ENCODE measurements at places on chromosomes 11 and 22.

GRCh38 chr11:110311783-110312579 lies 15.6 kb upstream of the RDX start:
- DNase-seq = no peak

GRCh38 chr11:5620651-5621521 lies 3.9 kb upstream of the TRIM34 start:
- DNase-seq = no peak

GRCh38 chr22:43118953-43119458 lies 8.5 kb downstream of the BIK start:
- DNase-seq = no peak

DNA sequence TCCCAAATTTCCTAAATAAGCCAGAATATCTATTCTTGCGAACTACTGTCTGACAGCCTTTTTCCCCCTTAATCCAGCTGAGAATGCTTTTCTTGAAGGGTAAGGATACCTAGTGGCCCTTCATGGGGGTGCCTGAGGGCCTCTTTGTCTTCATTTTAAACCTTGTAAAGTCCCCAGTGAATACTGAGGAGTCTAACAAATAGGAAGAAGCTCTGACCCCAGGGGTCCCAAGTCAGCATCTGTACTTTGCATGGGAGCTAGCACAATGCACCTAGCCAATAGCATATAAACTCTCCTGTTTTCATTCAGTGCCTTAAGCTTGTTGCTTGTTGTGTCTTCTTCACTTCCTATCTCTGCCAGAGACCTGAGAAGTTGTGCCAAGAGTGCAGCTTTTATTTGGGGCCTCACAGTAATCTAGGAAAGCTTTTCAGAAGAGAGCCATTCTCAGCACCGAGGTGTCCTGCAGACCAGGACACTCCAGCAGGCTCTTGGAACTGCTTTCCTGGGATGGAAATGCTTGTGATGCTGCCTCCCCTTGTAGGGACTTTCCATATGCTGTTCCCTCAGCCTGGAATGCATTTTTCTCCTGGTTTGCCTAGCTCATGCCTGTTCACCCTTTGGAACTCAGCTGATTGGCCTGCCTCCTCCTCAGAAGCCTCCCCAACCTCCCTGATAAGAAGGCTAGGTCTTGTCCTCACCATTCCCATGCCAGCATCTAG lies 37.2 kb downstream of the BMAL1 start:
- no peak for DNase-seq

DNA sequence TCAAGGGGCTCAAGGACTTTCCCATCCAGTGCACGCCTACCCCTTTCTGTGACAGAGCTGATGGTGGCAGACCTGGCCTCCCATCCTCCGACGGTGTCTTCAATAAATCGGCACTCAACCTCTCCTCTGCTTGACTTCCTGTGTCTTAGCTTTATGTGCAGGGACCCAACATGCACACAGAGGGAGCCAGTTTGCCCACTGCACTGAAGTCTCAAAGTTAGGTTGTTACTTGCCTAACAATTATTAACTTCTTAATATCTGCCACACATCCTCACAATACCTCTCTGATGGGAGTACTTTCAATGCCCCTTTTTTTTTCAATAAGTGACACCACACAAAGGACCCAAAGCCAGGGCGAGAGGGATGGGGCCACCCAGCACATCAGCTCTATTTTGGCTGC lies 3.6 kb downstream of the IZUMO1R start:
- DNase-seq = no peak

DNA sequence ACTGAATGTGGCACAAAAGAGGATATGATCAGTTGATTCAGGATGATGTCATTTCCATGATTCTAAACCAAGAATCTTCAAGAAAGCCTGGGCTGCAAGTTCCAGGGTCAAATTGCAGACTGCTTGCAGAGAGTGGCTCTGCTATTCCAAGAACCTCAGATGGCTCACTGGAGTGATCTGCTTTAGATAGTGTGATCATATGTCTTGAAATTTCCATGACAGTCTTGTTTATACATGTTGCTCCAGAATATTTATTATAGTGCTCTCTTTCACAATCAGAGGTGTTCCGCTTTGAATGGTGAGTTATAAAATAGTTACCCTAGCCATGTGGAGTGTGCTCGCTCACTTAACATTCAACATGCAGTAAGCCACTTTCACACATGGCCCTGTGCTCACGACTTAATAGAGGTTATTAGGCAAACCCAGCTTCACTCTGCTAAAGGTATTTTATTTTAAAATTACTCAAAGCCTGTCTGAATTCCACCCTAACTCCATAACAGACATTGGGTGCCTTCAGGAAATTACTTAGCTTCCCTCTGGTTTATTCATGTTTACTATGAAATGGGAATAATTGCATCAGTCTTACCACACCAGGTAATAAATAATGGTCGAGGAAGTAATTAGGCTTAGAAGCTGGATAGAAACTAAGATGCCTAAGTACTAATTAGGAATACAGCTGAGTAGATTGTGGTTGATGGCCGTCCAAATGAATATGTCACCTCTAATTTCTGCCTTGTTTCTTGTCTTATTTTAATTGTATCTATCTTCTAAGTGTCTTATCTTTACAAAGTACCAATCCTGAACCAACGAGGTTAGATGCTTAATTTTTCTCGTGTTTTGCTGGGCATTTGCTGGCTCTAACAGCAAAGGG lies 187.9 kb downstream of the ETS1 start:
- no peak for DNase-seq

GRCh38 chr11:19433367-19433766 lies 192.6 kb upstream of the E2F8 start:
- DNase-seq = no peak

DNA sequence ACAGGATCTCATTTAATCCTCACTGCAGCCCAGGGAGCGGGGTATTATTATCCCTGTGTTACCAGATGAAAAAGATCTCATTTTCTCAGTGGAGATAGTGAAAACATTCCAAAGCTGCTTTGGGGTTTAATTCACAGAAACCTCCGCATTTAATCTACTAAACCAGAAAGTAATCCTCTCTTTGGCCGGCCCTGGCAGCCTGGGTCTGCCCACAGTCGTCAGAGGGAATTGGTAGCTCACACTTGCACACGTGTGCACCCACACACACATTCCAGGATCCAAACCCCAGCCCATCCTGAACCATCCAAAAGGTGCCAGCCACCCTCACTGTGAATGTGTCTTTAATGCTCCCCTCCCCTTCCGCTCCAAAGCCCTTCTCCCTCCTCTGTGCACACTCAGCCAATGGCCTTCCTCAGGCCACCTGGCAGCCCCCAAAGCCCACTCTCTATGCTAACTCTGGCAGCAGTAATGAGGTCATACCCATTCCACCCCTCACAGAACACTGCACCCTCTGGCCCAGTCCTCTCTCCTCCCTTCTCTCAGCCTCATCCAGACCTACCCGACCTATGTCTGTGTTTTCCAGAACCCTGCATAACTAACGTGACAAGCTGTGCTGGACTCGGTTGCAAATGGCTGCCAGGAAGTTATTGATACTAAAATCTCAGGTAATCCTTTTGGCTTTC lies 466.2 kb downstream of the SOX6 start:
- no peak for DNase-seq

DNA sequence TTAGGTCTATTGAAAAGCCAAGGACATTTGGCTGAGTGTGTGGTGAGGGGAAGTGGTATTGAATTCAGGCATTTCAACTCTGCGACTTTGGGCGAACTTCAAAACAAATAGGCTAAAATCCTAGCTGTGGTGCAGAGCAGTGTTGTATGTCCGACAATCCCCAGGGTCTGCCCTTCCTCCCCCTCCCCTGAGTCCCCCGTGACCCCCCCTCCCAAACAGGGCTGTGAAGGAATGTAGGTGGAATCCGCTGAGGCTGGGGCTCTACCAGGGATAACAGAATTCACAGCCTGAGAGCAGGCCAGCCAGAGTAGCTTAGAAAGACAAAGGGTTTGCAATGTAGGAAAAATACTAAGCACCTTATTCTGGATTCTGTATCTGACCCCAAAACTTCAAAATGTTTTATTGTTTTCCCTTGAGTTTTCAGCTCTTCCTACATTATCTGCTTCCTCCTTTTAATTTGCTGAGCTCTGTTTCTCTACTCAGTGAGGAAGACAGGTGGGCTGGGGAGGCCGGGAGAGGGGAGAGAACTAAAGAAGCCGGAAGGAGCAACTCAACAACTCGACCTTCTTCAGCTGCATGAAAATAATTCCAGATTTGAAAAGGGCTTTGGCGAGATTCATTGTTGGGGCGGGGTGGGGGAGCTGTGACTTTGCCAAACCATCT lies 315.2 kb downstream of the BLID start:
- DNase-seq = no peak

GRCh38 chr11:65867284-65868071 lies 5.1 kb downstream of the EFEMP2 start:
- DNase-seq = no peak

DNA sequence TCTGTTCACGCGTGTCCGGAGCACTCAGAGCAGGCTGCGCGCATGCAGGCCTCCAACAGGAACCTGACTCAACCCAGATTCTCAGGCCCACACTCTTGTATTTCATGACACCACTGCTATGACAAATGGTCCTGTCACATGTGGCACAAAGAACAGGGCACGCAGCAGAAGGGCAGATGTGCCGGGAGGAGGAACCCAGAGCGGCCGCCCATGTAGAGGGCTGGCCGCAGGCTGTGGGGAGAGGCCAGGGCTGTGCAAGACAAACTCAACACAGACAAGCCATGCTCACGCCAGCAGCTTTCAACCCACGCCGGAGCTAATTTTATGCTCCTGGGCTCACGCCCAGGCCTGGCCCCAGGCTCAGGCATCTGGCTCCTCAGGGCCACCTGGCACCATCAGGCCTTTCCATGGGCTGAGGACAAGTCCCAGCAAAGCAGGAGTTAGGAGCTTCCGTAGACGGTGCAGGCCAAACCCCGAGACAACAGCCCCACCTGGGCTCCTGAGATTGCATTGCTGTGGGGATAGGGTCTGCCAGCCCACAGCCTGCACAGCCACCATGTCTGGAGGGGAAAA lies 40.0 kb downstream of the DUSP8 start:
- DNase-seq = no peak

All from CD8-positive, alpha-beta T cell (primary cell).